ENCODE measurements at places on chromosomes 1 and 21. TPM values are rescaled to one million over a fixed set of nuclear protein-coding genes. Genes with fewer than 3 reads are reported as not detected.

- DNase-seq, result no peak
Observed at GRCh38 chr21:42423197-42423675, 19.5 kb downstream of the UBASH3A start.

The EPHA8 gene
- polyA plus RNA-seq, result 0.57 TPM

DNA sequence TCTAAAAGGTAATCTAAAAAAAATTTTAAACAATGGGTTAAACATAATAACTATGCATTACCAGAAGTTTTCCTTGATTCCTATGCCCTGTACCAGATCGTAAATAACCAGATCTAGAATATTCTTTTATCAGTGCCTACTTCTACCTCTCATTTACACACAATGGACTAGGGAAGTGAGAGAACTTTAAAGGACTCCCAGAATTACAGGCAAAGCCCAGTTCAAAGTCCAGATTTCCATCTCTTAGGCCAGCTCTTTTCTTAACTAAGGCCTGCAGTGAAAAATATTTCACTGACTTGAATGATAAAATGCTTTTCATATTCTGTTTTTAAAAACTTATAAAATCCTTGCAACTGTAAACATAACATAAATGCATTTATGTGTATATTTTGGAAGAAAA is 32.6 kb downstream of the ESRRG start:
- DNase-seq, result peak; percentile 66

DNA sequence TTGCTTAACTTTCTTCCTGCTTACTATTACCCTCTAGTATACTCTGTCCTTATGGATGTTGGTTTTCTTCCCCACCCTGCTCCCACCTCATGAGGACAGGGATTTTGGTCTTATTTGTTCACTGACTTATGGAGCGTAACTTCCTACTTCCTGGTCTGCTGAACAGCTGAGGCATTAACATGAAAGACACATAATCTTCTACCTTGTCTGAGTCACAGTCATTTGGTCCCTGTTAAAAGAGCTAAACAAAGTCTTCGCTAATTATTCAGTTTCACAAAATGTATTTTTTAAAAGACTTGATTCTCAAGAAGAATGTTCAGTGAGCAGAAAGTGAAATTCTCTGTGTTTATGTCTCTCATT is 18.5 kb downstream of the RNASEL start:
- no peak for DNase-seq

DNA sequence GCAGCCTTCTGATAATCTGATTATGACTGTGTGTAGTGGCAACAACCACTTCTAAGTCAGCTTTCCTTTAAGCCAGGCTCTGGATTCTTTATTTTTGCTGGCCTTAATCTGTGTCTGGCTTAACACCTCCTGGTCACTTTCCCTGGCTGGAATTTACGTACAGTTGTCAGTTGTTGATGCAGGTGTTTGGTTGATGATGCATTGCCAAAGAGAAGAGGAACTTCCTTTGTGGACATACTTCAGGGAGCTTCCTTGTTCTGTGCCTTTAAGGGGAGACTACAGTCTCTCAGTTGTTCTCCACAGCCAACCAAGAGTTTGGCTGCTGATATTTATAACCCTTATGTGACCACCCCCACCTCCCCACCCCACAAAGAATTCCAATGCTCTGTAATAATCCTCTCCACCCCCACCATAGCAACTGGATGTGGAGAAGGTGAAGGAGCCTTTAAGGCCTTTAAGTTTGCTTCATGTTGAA is 96.0 kb upstream of the BMP8A start:
- DNase-seq, result peak; percentile 71

DNA sequence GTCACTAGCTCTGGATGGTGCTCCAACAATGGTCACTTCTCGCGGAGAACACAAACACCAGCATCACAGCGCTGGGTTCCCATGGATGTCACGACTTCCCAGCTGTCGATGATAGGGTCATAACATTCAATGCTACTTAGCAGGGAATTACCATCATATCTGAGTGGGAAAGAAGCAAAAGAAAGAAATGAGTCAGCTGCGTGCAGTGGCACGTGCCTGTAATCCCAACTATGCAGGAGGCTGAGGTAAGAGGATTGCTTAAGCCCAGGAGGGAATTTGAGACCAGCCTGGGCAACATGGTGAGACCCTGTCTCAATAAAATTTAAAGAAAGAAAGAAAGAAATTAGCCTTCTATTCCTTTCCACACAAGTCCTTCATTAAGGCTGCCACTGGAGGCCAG is 3.6 kb upstream of the RABIF start:
- no peak for DNase-seq

- no peak for DNase-seq
Observed at GRCh38 chr1:155636397-155637153, 26.6 kb downstream of the MSTO1 start.

DNA sequence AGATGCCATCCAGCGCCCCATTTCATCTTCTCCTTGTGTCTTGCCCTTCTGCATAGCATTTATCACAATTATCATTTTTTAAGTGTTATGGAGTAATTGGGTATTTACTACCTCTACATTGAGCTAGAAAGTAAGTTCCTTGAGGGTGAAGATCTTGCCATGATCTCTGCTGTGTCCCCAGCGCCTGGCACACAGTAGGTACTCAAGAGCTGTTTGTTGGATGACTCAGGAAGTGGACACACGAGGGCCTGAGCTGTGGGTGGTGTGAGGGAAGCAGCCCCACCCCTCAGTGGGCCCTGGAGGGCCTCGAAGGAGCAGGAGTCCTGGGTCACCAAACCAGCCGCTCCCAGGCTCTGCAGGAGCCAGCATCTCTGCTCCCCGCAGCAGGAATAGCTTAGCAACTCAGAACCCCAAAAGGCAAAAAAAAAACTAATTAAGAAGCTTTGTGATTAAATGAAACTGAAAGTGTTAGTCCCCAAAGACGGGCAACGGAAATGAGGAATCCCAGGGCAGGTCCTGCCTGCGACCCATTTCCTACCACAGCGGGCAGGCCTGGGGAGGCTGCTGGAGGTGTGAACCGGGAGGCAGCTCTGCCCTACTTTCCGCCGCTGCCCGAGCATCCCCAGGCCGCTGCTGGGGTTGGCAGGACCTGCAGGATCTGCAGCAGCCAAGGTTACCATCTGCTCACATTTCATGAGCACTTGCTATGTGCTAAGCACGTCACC is 87.7 kb downstream of the LACTBL1 start:
- no peak for DNase-seq

The PBX1 gene
- polyA plus RNA-seq, result 60.8 TPM

- peak; percentile 18 for DNase-seq
Observed at GRCh38 chr1:239091537-239091936, 294.8 kb upstream of the CHRM3 start.

- no peak for DNase-seq
Observed at GRCh38 chr1:3662080-3662671, 9.9 kb downstream of the TP73 start.

The CAMK1G gene
- 0.63 TPM for polyA plus RNA-seq

The CFHR1 gene
- polyA plus RNA-seq, result 0.16 TPM

The LEMD1 gene
- polyA plus RNA-seq, result 1.0 TPM

- no peak for DNase-seq
Observed at GRCh38 chr1:10932088-10932487, 80.4 kb upstream of the TARDBP start.

GRCh38 chr1:153212201-153212600 is 5.2 kb upstream of the PRR9 start:
- DNase-seq, result no peak

- DNase-seq, result no peak
Observed at GRCh38 chr1:183887826-183888819, 83.2 kb downstream of the RGL1 start.

The OR1C1 gene
- polyA plus RNA-seq, result not detected

The CENPL gene
- 7.0 TPM for polyA plus RNA-seq

GRCh38 chr1:234975122-234975940 is 153.3 kb downstream of the TOMM20 start:
- DNase-seq, result peak; percentile 88

DNA sequence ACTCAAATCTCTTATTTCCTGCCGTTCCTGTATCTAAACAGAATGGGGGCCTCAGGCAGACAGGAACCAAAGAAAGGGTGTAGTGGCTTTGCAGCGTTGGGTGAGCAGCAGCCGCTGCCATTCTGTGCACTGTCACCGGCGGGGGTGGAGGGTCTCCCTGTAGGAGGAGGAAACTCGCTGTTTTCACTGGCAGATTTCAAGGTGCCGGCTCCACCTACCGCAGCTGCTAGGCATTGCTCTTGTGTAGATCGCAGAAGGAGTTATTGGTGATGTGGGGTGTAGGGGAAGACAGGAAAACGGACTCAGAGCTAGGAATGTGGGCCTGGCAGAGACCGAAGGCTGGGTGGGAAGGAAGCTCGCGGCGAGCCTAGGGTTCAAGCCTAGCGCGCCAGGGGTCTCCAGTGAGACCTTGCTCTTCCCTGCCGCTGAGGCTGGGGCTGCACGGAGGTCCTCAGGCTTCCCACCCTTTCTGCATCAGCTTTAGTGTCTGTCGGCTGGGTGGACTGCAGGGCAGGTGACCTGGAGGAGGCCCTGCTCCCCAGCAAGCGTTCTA is 20.8 kb downstream of the ATP5PO start:
- peak; percentile 60 for DNase-seq

The COL6A1 gene
- polyA plus RNA-seq, result 470 TPM

- DNase-seq, result peak; percentile 56
Observed at GRCh38 chr1:27416387-27417111, 24.1 kb downstream of the GPR3 start.

DNA sequence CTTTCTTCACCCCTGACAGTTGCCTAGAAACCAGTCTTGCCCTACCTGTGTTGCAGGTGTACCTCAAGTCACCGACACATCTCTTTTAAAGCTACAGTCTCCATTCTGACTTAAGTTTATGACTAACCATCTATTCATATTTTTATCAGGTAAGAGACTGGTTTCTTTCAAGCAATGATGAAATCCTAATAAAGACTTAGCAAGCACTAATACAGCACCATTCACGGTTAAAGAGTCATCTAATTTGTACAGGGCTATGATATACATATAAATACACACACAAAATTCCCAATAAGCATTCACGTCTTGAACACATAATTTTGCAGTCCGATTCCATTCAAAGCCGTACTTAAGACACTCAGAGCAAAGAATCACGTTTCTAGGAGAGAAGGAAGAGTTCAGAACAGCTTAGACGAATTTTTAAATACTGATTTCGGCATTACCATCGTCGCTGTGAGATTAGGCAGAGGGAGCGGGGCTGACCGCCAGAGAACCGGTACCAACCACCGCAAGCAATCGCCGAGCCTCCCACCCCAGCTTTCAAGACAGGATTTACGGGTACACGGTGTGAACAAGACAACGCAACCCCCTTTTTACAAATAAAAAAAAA is 943 bp downstream of the ERRFI1 start:
- peak; percentile 48 for DNase-seq

GRCh38 chr21:31915566-31915965 is 42.7 kb downstream of the HUNK start:
- DNase-seq, result no peak

Measured in large intestine (tissue), 12 donors.